ENCODE measurements at places on chromosomes 5 and 9.

DNA sequence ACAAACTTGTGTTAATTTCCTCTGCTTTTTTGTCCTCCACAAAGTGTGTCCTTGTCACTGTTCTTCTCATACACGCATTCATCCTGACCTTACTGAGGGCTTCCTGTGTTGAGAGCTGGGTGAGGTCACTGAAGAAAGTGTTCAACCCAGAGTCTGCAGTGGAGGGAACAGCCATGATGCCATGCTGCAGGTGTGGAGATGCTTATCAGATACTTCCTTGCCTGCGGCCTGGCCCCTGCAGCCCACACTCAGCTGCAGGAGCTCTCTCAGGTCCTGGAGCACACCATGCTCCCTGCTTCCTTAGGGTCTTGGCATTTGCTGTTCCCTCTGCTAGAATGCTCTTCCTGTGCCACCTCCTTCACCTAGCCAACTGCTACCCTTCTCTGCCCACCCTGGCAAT is 108.1 kb upstream of the SPRY4 start:
- no peak for DNase-seq

- no peak for DNase-seq
Observed at GRCh38 chr5:153753645-153754432, 263.4 kb downstream of the GRIA1 start.

- DNase-seq, result no peak
Observed at GRCh38 chr9:126628146-126628545, 14.4 kb downstream of the LMX1B start.

DNA sequence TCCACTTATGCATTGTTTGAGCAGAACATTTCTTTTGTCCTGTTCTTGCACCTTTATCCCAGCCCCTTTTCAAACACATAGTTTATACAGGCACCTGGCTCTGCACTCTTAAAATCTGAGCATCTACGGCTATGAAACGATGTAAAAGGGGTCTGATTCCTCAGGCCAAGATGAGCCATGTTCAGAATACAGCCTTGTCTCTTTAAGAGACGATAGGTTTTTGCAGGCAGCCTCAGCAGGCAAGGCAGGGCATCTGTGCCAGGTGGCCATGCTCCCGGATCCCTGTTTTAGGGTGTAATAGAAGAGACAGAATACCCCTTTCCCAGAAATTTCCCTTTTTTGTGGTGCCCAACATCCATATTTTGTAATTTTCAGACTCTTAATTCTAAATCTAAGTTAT is 89.1 kb upstream of the NFIB start:
- no peak for DNase-seq

DNA sequence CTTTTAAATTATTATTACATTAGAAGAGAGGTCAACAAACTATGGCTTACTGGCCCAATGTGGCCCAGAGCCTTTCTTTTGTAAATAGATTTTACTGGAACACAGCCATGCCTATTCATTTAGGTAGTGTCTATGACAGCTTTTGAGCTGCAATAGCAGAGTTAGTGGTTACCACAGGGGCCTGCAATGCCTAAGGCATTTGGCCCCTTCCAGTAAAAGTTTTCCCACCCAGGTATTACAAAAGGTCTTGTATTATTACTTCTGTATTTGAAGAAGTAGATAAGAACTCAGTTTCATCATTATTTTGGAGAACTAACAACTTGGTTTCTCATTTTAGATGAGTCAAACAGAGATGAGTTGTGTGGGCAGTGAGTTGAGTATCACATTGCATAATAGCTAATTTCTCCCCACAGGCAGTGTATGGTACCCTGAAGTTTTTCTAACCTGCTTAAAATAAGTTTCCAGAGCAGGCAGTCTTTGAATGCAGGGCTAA is 9.5 kb downstream of the MTRR start:
- DNase-seq, result no peak

DNA sequence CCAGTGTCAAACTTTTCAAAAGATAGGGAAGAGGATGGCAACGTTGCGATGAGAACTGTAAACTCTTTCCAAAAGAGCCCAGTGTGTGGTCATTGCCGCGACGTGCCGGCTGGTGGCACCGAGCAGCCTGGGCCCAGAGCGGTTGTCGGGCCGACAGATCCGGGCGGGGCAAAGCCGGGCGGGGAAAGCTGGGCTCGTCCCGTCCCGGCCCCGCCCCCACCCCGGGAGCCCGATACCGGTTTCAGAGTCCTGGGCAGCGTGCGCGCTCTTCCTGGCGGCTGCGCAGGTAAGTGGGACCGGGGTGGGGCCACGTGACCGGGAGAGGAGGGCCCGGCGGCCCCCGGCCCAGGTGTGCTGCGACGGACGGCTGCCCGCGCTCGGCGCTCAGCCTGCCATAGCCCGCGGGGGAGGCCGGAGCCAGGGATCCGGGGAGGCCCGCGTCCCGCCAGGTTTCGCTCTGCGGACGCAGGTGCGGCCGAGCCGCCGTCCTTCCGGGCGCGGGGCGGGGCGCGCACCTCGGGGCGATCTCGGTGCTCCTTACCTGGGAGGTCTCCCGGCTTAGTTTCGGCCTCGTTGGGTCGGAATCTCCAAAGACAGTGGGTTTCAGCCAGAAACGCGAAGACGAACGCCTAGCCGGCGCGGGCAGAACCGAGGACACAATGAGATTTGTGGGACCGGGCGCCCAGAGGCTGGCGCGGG is at the start of gene MARVELD2:
TSS of gene MARVELD2 (plus strand) at position 232 of the 699 bp plus-strand sequence. CDS start 4,270 bp downstream, outside the sequence.
- DNase-seq, result no peak

DNA sequence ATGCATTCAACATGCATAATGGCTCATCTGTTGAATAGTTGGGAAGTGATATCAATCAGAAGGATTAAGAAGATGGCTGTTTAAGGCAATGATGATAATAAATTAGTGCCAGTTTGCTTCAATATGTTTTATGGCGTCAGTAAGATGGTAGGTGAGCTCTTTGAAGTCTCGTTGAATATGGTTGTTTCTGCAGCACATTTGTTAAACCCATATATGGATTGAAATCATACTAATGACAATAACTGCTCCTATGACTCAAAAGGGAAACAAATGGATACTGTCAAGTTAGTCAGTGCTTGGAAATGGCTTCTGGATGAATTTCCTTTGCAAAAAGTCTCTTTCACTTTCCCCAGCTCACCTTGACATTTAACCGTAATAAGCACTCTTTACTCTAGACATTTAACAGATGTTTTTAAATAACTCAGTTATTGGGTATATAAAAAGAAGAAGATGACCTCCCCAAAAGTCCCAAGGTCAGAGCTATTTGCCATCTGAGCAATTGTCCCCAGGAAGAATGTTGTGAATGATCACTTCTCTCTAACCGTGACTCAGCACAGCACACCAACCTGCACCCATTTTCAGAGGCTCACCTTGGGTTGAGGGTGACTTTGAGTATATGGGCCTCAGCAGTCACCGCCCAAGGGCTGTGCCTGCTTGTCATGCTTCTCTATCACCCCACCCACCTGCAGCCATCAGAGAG is 133.4 kb downstream of the GRIA1 start:
- no peak for DNase-seq

GRCh38 chr9:65405253-65405652 is 120.2 kb upstream of the FOXD4L5 start:
- no peak for DNase-seq

DNA sequence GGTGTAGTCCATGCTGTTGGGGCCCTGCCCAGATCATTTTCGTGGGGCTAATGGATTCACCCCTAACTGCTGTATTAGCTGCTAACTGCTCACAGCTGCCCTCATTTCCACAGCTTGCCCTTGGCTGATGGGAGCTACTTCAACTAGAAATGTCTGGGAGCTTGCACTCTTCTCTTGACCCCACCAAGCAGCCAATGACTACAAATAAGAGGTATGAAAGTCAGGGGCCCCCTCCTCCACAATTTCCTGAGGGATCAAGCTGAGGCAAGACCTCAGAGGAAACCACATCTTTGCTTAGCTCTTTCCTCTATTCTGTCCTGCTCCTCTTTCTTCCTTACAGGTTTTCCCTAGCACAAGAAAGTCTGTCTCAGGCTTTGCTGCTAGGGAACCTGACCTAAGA is 397.5 kb downstream of the MLLT3 start:
- DNase-seq, result no peak

DNA sequence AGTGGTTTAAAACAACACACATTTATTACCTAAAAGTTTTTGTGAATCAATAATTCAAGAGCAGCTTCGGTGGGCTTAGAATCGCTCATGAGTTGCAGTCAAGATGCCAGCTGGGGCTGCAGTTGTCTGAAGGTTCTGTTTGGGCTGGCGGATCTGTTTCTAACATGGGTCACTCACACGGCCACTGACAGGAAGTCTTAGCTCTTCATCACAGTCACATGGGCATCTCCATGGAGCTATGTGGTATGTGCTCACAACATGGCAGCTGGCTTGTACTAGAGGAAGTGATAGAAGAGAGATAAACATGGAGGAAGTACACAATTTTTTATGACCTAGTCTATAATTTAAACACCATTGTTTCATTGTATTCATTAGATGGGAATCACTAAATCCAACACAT is 11.2 kb downstream of the KLHL9 start:
- DNase-seq, result no peak

GRCh38 chr5:6686915-6687409 is 26.3 kb upstream of the TENT4A start:
- no peak for DNase-seq

GRCh38 chr9:34520505-34521385 is 2.0 kb downstream of the ENHO start:
- DNase-seq, result no peak

DNA sequence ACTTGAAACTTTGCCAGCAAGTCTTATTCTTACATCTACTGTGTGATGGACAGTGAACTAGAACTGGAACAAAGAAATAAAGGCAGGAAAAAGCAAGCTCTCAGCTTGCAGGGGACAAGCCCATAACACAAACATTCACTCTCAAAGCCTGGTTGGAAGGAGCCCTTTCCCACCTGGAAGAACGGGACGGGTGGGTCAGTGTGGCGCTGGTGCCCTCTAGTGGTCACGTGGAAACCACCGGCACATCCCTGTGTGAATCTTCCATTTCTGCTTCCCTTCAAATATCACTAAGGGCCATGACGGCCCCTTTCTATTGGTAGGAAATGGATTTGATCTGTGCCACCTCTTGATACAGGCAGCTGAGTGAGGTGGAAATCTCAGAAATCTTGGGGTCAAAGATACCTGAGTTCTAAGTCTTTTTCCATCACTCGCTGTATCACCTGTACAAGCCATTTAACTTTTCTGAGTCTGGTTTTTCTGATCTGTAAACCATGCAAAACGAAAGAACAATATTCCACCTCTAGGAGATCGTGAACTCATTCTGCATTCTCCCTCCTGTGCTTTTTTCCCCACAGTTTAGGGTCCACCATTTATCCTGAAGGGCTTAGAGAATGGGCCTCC is 211.6 kb downstream of the MSX2 start:
- DNase-seq, result no peak

GRCh38 chr5:38157024-38157423 is 101.3 kb upstream of the EGFLAM start:
- DNase-seq, result no peak

- no peak for DNase-seq
Observed at GRCh38 chr9:127463911-127464310, 12.6 kb downstream of the LRSAM1 start.

DNA sequence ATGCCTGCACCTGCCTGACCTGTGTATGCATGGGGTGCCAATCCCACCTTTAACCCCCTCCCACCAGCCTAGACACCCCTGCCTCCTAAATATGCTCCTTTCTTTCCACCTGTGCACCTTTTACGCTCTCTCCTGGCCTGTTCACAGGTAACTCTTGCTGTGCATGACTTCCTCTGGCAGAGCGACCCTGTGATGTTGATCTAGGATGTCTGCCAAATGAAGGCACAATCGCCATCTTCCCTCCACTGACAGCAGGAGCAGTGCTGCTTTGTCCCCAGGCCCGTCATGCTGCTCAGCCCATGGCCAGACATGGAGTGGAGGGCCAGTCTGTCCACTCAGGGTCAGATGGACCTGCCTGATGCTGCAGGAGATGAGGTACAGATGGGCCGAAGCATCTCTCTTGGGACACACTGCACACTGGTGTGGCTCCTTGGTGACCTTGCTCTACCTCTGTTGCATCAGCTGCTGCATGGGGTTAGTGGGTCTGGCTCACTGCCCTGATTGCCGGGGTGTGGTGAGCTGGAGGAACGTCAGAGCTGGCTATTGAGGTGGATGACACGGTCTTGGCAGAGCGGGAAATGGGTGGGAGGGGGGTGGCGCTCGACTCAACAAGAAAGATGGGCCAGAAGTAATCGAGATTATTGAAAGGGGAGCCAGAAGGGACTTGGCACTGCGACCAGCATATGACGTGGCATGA is 101.7 kb upstream of the PITX1 start:
- DNase-seq, result no peak

DNA sequence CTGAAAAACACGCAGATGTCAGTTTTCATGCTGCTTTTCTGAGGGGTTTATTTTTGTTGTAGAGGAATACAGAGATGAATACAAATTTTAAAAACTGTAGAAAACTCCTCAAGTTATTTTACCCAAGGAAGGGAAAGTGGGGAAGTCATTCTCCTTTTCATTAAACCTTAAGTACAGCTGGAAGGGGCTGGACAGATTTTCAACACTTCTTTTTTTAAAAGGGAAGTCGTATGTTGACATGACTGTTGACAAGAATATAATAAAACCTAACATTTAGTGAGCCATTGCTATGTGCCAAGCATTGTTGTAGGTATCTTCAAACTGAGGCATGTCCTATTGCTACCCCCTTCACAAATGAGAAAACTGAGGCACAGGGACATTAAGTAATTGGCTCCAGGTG is 235.7 kb upstream of the ELL2 start:
- no peak for DNase-seq

DNA sequence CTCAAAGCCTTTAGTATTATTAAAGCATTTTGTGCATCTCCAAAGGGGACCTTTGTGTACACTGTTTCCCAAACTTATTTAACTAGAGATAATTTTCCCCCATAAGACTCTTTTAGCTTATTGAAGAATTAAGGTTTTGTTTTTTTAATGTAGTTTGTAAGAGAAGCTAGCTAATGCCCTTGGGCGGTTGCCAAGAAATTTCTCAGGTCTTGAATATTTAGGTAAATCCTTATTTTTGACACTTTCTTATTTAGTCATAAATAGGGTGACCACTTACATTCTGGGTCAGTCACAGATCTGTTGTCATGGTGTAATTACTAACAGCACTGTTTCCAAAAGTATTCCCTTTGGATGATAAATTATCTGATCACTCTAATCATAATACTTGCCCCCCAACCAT is 27.2 kb downstream of the TNFAIP8 start:
- no peak for DNase-seq

- DNase-seq, result no peak
Observed at GRCh38 chr5:150175536-150175935, 9.0 kb downstream of the CDX1 start.

DNA sequence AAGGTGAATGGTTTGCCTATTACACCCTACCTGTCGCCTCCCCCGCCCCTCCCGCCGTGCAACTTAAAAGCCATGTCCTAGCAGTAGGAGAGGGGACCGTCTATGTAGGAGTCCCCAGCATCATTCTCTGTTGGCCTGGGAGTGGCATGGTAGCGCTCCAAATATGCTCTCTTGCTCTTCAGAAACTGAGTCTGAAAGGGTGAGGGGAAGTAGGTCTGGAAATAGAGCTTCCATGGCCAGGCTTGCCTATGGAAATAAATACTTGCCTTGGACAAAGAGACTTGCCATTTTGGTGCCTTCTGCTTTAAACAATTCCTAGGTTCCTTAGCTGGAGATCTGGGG is 1.4 kb downstream of the RGS7BP start:
- no peak for DNase-seq
